ENCODE measurements at places on chromosomes 7 and 10. TPM values are rescaled to one million over a fixed set of nuclear protein-coding genes. Genes with fewer than 3 reads are reported as not detected.

Gene HKDC1
- polyA plus RNA-seq, result 0.71 TPM

Gene CNPY1
- not detected for polyA plus RNA-seq

Gene TRIM50
- 0.27 TPM for polyA plus RNA-seq

DNA sequence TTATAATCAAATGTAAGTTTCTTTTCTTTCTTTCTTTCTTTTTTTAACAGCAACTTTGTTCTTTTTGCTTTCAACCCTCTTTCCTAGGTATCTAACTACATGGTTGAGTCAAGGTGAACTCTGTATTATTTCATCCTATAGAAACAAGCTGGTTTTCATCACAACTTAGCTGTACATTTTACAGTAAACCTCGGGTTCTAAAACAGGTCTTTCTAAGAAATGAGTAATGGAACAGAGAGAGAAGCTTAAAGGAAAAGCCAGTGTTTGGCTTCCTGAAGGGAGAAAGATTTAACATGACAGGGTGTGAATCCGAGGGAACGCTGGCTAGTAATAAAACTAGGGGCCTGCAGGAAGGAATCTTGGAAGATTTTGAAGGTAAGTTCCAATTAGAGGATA, 143.4 kb upstream of the ITGB1 start:
- no peak overlapping the region for H3K4me3 ChIP-seq
- H3K36me3 ChIP-seq, result no peaks in the 10 kb centered on the region
- no peak overlapping the region for H3K27ac ChIP-seq

Gene COL28A1
- polyA plus RNA-seq, result 2.8 TPM

DNA sequence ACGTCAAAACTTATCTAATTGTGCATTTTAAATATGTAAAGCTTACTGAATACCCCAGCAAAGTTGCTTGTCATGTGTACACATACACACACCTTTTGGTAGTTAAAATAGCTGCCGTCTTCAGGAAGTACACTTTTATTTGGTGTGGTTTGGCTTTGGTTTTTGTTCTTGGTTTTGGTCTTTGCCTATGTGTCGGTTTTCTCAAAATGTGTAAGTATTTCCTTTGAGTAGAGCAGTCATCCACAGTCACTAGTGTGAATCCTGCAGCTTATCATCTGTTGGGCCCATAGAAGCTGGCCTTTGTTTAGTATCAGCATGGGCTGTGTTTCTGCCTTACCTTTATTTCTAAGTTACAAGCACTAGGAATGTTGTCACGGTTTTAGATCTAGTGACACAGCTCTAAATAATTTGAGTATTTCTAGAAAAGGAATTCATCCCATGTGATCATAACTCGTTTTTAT, 35.3 kb downstream of the NET1 start:
- H3K27me3 ChIP-seq, result no peaks in the 10 kb centered on the region
- no peak for DNase-seq
- peak overlapping the region; percentile 81 for H3K27ac ChIP-seq
- no peaks in the 10 kb centered on the region for H3K36me3 ChIP-seq

DNA sequence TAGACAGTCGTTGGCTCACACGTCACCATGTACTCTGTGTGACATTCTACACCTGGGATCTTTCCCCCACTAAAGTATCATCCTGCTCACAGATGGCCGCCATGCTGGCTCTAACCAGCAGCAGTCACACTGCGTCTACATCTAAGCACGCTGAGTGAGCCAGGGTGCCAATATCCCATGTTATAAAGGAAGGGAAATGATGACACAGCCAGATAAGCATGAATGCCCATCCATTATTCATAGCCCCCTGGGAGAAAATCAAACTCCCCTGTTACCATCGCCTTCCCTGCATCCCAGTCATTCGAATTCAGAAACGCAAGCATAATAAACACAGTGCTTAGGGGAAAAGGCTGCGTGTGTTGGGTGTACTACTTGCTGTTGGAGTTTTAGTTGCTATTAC, 698.2 kb upstream of the AUTS2 start:
- no peak overlapping the region for H3K27ac ChIP-seq
- H3K4me1 ChIP-seq, result no peaks in the 10 kb centered on the region
- no peaks in the 10 kb centered on the region for H3K36me3 ChIP-seq
- H3K27me3 ChIP-seq, result no peaks in the 10 kb centered on the region
- DNase-seq, result no peak
- no peak overlapping the region for H3K4me3 ChIP-seq

Gene EBF3
- 1.2 TPM for polyA plus RNA-seq

Gene GPR146
- polyA plus RNA-seq, result 6.5 TPM

DNA sequence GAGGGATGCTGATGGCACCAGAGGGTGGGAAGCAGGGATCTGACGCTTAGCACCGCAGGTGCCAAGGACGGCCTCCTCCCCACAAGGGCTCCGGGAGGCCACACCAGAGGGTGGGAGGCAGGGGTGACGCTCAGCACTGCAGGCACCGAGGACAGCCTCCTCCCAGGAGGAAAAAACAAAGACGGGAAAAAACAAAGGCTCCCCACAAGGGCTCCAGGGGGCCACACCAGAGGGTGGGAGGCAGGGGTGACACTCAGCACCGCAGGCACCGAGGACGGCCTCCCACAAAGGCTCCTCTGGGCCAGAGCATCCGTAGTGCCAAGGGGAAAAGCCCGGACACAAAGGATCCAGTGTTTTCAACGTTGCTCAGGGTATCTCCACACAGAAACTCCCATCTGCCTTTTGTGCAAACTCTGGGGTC, 25.6 kb downstream of the DIP2C start:
- no peaks in the 10 kb centered on the region for H3K36me3 ChIP-seq
- peaks cover 2% of the 10 kb centered on the region for H3K4me1 ChIP-seq
- no peak overlapping the region for H3K4me3 ChIP-seq
- H3K27me3 ChIP-seq, result no peaks in the 10 kb centered on the region
- no peak for DNase-seq
- no peak overlapping the region for H3K27ac ChIP-seq

GRCh38 chr7:36118344-36118743, 34.7 kb upstream of the EEPD1 start:
- peaks cover 53% of the 10 kb centered on the region for H3K4me1 ChIP-seq

Data from left lung (tissue), 14 donors.